ENCODE measurements at places on chromosomes 2 and 18.
A peak's percentile ranks its signal among the peaks of the same experiment; 100 is the strongest.

GRCh38 chr18:60560071-60560470 is 187.5 kb upstream of the MC4R start:
- DNase-seq = no peak

DNA sequence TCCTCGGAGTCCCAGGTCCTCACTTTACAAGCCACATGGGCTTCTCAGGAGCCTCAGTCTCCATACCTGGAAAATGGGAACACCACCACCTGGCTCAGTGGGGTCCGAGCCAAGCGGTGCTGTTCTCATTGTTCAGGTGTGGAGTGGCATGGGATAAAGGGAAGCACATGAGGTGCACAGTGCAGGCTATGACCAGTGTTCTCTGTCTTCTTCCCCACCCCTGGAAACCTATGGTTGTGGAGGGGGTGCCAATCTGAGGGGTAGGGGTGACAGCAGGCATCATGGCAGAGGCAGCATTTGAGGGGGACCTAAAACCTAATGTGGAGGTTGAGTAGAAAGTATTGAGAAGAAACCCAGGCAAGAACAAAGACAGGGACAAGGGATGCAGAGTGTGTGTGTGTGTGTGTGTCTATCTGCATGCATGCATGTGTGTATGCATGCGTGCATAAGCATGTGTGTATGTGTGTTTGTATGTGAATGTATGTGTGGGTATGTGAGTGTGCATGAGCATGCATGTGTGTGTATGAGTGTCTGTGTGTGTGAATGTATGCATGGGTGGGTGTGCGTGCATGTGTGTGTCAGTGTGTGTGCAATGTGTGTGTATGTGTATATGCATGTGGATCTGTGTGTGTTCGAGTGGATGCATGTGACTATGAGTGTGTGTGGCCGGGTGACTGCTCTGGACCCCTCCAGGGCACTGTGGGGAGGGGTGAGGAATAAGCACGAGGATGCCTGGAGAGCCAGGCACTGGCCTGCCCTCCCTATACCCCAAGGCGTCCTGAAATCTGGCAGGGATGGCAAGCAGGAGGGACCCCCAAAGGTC is 4.0 kb downstream of the KIF1A start:
- no peak for DNase-seq

DNA sequence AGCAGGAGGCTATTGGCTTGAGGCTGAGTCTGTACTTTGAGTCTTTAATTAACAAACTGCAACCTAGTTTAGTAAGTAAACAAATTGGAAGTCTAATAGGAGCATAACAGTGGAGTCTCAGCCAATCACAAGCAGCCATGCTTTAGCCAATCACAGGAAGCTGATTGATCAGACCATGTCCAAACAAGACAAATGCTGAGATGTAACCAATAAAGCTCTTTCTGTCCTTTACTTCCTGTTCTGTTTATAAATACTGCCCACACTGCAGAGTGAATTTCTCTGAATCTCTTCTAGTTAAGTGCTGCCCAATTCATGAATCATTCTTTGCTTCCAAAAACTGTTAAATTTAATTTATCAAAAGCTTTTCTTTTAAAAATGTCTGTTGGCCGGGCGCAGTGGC is 146.6 kb upstream of the DLX2 start:
- DNase-seq = no peak

DNA sequence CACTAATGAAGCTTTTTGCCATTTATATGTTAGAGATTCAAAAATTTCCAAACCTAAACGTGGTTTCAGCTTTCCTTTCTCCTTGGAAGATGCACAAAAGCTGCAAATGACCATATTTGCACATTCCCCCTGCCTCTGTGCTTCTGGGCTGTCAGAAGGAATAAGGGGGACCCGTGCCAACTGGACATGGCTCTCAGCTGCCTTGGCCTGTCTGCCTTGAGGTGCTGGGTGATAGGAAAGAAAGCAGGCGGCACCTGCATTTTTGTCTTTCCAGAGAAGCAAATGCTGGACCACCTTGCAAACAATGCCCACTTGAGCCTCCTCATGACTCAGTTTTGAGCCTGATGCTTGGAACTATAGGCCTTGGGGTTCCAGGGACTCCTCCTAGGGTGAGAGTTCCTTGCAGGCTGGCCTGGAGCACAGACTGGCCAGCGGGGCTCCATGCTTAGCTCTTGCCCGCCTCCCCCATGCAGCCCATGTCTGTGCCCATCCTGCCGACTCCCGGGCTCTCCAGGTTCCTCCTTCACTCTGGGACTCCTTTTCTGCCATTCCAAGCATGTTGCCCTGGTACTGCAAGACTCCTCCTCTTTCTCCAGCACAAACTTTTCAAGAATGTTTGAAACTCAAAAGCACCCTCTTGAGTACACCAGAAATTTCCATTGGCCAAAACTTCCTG is 109.0 kb upstream of the EPAS1 start:
- no peak for DNase-seq

- no peak for DNase-seq
Measured at GRCh38 chr2:86758405-86758804, 32.3 kb downstream of the CD8A start.

DNA sequence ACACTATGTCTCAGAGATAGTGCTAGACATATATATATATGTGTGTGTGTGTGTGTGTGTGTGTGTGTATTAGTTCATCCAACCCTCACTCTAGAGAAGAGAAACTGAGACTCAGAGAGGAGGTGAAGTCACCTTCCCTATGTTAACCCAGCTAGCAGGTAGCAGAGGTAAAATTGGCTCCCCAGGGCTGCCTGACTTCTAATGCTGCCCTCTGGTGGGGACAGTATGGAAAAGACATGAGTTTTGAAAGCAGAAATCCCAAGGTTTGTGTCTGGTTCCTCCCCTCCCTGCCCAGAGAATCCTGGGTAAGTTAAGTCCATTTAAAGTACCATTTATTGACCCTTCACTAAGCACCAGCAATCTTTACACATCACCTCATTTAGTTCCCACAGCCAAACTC is 137.7 kb downstream of the THNSL2 start:
- DNase-seq = peak; percentile 23

All from CD4-positive, alpha-beta T cell treated with Interleukin-17A for 1 hour (primary cell).